ENCODE measurements at places on chromosomes 2 and 18. TPM values are rescaled to one million over a fixed set of nuclear protein-coding genes. Genes with fewer than 3 reads are reported as not detected.

The SLC66A2 gene
- total RNA-seq = 28.4 TPM

DNA sequence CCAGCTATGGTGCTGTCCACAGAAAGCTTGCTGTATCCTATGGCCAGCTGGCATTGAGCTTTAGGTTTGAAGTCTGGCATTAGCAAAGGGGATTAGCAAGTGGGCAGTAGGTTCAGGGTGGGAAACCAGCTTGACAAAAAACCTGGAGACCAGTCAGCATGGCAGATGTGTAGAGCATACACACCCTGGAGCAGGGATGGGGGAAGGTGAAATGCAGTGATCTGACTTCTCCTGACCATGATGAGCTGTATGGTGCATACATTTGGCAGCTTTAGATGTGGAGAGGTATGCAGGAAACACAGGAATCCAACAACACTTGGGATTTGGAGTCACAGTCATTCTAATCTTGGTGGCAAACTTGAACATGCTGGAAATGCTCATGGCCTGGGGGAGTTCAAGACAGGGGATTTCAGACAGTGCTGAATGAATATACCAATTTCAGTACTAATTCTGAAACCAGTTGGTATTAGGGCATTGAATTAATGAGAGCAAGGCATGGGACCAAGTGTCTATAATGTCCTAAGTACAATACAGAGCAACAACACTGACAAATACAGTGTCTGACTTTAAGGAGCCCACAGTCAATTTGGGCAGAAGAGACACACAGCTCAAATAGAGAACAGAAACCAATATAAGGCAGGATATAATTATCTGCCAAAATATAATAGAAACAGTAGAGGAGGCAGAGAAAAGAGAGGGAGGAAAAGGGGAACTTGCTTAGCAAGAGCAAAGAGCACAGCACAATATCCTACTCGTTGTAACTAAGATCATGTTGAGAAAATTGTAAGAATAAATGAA, 11.8 kb downstream of the ARHGAP15 start:
- no peaks in the 10 kb centered on the region for H3K27me3 ChIP-seq
- no peak overlapping the region for H3K27ac ChIP-seq
- no peaks in the 10 kb centered on the region for H3K36me3 ChIP-seq
- H3K4me3 ChIP-seq = no peak overlapping the region
- no peak for DNase-seq
- H3K4me1 ChIP-seq = peaks cover 55% of the 10 kb centered on the region

GRCh38 chr2:170505631-170506275, 209.4 kb upstream of the SP5 start:
- no peaks in the 10 kb centered on the region for H3K36me3 ChIP-seq
- no peak for DNase-seq
- peaks cover 47% of the 10 kb centered on the region for H3K4me1 ChIP-seq
- no peak overlapping the region for H3K27ac ChIP-seq
- no peaks in the 10 kb centered on the region for H3K27me3 ChIP-seq
- no peak overlapping the region for H3K4me3 ChIP-seq

GRCh38 chr18:74281011-74281979, 10.5 kb downstream of the CYB5A start:
- no peak for DNase-seq
- H3K27ac ChIP-seq = no peak overlapping the region

- H3K27me3 ChIP-seq = peaks cover 4% of the 10 kb centered on the region
- H3K36me3 ChIP-seq = no peaks in the 10 kb centered on the region
- no peak overlapping the region for H3K4me3 ChIP-seq
- no peak for DNase-seq
- H3K27ac ChIP-seq = no peak overlapping the region
Observed at GRCh38 chr2:11410101-11410500, 55.9 kb downstream of the E2F6 start.

All from T-cell (primary cell).